ENCODE measurements at places on chromosomes 5 and 9. TPM values are rescaled to one million over a fixed set of nuclear protein-coding genes. Genes with fewer than 3 reads are reported as not detected.

- DNase-seq = no peak
- H3K4me3 ChIP-seq = no peak overlapping the region
- no peak overlapping the region for H3K27ac ChIP-seq
- H3K27me3 ChIP-seq = no peaks in the 10 kb centered on the region
- H3K4me1 ChIP-seq = no peaks in the 10 kb centered on the region
- no peaks in the 10 kb centered on the region for H3K36me3 ChIP-seq
These were observed 87.1 kb downstream of the DIRAS2 start for GRCh38 chr9:90555351-90556057.

DNA sequence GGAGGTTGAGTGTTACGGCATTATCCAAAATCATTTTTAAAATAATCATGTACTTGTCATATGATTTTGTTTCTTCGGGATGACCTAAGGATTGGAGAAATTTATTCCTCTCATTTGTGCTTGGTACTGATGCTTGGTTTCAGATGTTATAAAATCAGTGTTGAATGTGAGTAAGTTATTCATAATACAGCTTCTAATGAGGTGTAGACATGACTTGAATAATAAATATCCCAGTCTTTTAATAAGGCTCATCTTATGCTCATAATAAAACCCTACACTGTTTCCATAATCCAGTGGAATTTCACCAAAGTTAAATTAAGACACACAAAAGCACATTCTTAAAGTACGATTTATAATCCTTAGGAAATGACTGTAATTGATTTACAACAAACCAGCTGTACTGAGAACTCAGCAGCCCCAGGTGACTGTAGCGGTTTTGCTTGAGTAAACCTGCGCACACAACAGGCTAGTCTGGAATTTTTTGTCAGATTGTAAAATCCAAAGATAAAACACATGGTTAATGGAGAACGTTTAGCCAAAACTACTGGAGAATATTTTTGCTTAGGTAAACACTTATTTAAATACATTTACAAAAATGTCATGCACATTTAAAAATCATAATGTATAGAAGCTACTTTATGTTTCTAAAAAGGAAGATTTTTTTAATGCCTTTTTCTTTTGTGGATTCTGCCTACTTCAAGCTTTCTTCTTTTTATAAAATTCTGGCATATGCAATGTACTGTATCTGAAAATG lies 609.8 kb upstream of the GRAMD2B start:
- no peak overlapping the region for H3K27ac ChIP-seq
- H3K4me3 ChIP-seq = no peak overlapping the region
- H3K27me3 ChIP-seq = no peaks in the 10 kb centered on the region

GRCh38 chr9:132669319-132669697 lies 475 bp downstream of the DDX31 start:
- peaks cover 9% of the 10 kb centered on the region for H3K4me1 ChIP-seq
- no peak for DNase-seq
- no peaks in the 10 kb centered on the region for H3K27me3 ChIP-seq
- H3K36me3 ChIP-seq = no peaks in the 10 kb centered on the region
- H3K4me3 ChIP-seq = peak overlapping the region; percentile 91
- peak overlapping the region; percentile 97 for H3K27ac ChIP-seq

MCC gene
- not detected for total RNA-seq
